ENCODE measurements at places on chromosomes 1 and 21.

DNA sequence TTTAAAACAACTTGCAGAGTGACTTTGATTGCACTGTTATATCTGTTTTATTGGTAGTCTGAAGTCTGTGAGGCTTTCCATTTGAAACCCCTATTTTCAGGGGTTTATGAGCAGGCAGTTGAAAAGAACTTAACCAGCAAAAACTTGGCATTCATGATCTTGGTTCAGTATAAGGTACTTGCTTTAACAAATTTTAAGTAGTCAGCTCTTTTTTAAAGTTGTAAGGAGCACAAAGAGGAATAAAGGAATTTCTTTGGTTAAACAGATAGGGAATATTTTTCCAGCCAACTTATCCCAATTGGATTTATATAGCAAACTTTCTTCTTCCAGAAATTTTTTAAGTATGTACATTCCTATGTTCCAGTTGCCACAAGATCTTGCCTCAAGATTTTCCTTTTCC is 138.2 kb downstream of the RASAL2 start:
- no peak for DNase-seq

DNA sequence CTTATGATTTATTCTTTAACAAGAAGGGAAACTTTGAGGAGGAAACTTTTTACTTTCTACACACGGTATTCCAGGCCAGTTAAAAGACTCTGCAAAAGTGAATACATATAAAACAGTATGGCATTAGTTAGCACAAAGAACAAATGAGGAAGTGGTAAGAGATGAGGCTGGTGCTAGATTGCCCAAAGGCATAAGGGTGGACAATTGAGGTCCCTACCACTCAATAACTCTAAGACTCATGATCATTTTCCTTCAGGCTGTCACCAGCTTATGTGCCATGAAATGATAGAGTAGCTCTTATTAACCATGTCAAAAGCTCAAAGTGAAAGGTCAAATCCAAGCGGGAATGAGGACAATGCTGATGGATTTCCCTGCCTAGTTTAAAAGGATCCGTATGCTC is 124.5 kb downstream of the TBX15 start:
- DNase-seq = no peak

DNA sequence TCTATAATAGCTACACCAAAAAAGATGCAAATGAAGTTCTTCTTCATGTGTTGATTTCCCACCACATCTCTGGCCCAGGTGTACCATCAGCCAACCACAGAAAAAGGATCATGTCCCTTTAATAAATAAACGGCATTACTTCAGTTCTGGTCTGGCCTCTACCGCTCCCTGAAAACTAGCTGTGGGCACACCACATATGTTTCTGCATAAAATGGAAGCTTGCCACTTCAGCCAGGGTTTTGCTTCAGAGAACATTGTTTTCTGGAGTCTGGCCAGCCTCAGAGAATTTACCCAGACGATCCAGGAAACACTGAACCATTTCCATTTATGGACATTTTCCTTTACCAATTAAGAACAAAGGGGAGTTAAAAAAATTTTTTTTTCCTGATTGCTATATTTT is 5.8 kb upstream of the LAMC2 start:
- no peak for DNase-seq

- DNase-seq = no peak
These were observed 586.4 kb upstream of the TMPRSS15 start for GRCh38 chr21:18989953-18990495.

GRCh38 chr1:25503551-25504426 is 39.6 kb upstream of the LDLRAP1 start:
- peak; percentile 45 for DNase-seq

GRCh38 chr1:173206816-173207568 is at the start of gene TNFSF4:
Gene TNFSF4, minus strand, starts transcription at chr1:173207331. Its CDS starts 155 bp downstream, at chr1:173207176.
- no peak for DNase-seq

GRCh38 chr21:41616031-41616591 is 108.2 kb upstream of the TMPRSS2 start:
- no peak for DNase-seq

GRCh38 chr1:167708940-167709389 is 12.8 kb upstream of the MPZL1 start:
- no peak for DNase-seq

- DNase-seq = no peak
These were observed 101.5 kb upstream of the ZNF644 start for GRCh38 chr1:91123319-91123718.

GRCh38 chr1:22472596-22472995 is 20.9 kb downstream of the ZBTB40 start:
- DNase-seq = no peak

- DNase-seq = no peak
These were observed 274.0 kb upstream of the ADAMTS5 start for GRCh38 chr21:27240839-27241238.

- no peak for DNase-seq
These were observed 34.9 kb upstream of the TMEM52 start for GRCh38 chr1:1954015-1954414.

GRCh38 chr21:41923631-41924367 is 30.0 kb downstream of the C2CD2 start:
- no peak for DNase-seq

GRCh38 chr1:39214714-39214997 is 10.2 kb downstream of the MACF1 start:
- DNase-seq = no peak

DNA sequence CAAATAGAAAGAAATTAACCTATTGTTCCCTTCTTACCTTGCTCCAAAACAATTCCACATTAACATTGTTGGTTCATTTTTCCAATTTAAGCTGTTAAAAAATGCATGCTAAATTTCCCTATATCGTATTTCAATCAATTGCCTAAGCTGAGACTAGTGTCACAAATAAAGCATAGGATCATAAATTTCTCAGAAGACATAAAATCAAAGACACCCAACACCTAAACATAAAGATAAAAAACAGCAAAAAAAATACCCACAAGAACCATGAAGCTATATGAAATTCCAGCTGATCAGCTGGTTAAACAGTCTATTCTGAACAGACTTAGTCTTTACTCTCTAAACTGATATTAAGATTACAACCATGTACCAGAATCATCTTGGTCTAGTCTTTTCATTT is 32.3 kb downstream of the ACBD6 start:
- no peak for DNase-seq

DNA sequence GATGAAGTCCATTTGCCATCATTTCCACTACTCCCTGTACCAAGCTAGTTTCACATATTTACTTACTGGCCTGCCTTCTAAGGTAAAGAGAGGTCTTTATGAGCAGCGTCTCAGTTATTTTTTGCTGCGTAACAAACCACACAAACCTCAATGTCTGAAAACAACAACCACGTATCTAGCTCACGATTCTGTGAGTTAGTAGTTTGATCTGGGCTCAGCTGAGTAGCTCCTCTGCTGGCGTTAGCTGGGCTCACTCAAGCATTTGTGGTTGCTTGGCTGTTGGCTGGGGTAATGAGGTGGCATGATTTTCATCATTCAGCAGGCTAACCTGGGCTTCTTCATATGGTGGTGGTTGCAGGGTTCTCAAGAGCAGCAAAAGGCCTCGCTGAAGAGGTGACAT is 225.4 kb downstream of the FOXD2 start:
- DNase-seq = no peak

DNA sequence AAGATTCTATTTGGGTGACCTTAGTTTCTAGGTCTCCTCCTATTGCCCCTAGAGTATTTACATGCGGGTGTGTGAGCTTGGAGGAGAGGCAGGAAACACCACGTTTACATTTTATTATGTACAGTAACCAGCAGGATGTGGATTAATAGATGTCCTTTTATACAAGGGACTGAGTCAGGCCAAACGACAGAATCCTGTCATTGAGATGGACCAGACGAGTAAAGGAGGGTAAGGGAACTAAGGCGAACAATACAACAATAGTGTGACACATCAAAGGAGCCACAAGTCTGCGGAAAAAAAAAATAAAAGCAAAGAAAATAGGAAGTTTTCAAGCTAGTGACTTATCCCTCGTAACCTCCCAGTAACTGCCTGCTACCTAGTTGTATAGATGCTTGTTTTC is 151.1 kb downstream of the GABPA start:
- no peak for DNase-seq

- DNase-seq = no peak
These were observed 49.9 kb downstream of the SUCO start for GRCh38 chr1:172582889-172583288.

GRCh38 chr1:11985171-11985570 is 4.9 kb downstream of the MFN2 start:
- no peak for DNase-seq

GRCh38 chr1:184941735-184942134 is 32.6 kb downstream of the NIBAN1 start:
- DNase-seq = no peak

GRCh38 chr1:33048426-33048825 is 11.7 kb upstream of the AK2 start:
- DNase-seq = no peak
